ENCODE measurements at places on chromosomes 6 and 20.

DNA sequence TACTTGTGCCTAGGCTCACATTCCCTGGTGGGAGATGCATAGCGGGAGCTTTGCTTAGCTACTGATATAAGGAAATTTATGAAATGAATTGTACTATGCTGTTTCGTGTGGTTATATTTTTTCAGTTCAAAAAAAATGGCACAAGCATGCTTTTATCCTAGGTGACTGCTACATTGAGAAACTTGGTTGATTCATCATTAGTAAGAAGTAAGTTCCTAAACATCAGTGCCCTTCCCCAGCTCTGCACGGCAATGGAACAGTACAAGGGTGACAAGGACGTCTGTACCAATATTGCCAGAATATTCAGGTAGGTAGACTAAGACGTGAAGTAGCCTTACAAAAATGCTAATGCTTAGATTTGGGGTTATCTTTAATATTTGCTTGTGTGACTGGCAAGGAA, 79.7 kb downstream of the ARMC2 start:
- no peak for DNase-seq

DNA sequence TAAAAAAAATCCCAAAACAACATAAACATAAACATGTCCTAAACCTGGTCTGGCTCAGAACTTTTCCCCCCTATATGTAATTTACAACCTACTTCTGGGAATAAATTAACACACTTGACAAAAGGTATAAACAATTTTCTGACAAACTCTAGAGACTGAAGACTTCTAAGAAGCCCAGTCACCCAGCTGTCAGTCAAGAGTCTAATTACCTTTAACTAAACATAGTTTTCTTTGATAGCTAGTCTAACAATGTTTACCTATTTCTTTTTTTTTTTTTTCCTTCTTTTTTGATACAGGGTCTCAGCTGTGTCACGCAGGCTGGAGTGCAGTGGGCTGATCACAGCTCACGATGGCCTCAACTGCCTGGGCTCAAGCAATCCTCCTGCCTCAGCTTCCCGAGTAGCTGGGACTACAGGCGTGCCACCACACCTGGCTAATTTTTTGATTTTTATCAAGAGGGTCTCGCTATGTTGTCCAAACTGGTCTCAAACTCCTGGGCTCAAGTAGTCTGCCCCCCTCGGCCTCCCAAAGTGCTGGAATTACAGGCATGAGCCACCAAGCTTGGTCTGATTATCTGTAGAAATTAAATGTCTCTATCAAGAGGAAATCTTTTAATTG, 932 bp upstream of the UBR2 start:
- DNase-seq = no peak

- DNase-seq = no peak
Observed at GRCh38 chr20:23966927-23967615, 21.5 kb downstream of the GGTLC1 start.

DNA sequence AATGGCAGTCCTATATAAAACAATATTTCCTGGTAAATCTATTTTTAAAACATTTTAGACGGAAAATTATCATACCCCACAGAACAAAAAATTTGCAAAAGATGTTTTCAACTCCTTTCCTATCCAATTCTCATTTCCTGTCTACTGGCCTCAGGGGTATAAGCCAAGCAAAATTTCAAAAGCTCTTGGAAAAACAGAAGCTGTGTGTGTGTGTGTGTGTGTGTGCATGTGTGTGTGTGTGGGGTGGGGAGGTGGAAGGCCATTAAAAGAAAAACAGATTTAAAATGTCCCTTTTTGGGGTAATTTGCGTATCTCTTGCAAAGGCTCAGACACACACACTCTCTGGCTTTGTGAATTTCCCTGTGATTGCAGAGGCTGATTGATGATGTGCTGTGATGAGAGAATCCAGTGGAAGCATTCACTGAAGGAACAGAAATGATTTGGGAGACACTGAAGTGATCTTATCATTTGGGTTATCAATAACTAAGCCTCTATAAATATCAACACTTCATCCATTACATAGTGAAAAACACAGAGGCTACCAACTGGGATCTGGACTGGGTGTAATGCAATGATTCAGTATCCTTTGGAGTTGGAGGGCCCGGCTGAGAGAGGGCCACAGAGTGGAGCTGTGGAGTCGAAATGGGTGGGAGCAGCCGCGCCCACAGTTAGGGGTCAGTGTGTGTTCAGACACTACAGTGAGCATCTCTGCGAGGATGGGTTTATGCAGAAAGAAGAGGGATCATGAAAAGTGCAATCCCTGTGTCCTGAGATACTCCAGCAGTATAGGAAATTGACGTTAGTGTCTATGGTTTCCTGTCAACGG, 106.8 kb upstream of the PREP start:
- DNase-seq = no peak

Data from stromal cell of bone marrow (primary cell).